ENCODE measurements at places on chromosomes 11 and 22. TPM values are rescaled to one million over a fixed set of nuclear protein-coding genes. Genes with fewer than 3 reads are reported as not detected.
A peak's percentile ranks its signal among the peaks of the same experiment; 100 is the strongest.

- DNase-seq: no peak
These were observed 5.8 kb downstream of the UBE2L3 start for GRCh38 chr22:21573293-21573734.

- DNase-seq: no peak
These were observed 4.3 kb upstream of the NRIP3 start for GRCh38 chr11:9008011-9008550.

- DNase-seq: no peak
These were observed 45.7 kb downstream of the BCL2L13 start for GRCh38 chr22:17684245-17684644.

DNA sequence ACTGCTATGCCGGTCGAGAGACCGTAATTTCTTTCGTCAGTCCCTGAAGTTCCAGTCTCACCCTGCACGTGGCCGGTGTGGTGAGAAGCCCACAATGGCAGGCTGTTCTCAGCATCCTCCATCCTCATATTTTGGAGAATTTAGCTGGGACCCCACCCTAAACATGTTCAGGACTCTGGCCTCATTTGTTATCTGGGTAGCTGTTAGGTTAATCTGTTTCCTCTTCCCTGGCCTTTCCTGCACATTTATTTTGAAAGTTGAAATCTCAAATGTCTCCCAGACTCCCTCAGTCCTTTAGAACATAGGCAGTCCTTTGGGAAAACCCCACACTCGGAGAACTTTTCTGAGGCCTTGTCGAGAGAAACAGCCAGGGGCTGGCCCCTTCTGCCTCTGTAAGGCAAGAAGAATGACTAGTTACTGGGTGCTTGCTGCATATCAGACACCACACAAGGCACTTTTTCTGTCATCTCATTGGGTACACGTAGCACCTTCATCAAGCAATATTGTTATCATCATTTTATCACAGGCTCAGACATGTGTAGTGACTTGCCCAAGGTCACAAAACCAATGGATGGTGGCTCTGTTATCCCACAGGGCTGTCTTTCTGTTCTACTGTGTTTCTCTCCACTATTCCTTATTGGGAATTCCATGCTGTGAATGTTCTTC lies 109.3 kb upstream of the CRYBB3 start:
- DNase-seq: no peak

DNA sequence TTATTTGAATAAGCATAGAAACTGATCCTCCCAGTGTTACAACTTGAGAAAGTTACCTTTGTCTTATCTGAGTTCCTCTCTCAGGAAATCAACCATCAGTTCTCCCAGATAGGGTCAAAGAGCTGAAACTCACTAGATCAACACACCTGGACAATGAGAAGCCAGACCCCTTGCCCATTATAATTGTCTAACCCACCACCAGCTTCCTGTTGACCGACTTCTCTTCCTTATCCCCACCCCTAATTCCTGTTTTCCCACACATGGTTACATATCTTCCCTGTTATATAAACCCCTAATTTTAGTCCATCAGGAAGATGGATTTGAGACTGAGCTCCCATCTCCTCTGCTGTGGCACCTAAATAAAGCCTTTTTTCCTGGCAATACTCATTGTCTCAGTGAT lies 6.9 kb downstream of the SLC5A4 start:
- no peak for DNase-seq

DNA sequence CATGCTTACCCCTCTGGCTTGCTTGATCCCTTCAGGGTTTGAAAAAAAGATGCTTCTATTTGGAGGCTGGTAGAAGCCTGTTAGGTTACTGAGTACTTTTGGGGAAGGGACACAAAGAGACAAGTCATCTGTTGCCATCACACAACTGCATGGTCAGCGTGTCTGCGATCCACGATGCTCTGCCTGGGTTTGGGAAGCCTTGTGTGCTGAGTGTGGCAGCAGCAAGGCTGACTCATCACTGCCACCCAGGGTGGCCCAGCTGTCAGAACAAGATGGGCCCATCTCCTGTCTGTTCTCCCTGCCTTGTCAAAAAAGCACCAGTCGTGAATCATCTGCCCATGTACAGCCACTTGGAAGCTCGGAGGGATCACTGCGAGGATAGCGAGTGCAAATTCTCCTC lies 26.2 kb downstream of the UBASH3B start:
- peak; percentile 63 for DNase-seq

DNA sequence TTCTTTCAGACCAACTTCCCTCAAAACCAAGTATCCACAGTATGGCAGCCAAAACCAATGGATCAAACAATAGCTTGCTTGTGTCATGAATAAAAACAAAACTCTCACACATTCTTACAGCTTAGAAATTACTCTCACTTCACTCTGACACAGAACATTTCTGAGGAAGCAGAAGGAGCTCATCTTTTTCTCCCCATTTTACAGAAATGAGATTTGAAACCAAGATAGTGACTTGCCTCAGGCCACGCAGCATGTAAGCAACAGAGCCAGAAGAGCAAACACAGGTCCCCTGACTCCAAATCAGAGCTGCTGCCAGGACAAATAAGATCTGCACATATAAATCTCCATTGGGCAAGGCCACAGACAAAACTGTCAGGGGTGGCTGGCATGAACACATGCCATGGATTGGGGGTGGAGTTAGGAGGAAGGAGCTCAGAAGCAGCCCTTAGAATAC lies 64.8 kb downstream of the RAB30 start:
- DNase-seq: no peak

DNA sequence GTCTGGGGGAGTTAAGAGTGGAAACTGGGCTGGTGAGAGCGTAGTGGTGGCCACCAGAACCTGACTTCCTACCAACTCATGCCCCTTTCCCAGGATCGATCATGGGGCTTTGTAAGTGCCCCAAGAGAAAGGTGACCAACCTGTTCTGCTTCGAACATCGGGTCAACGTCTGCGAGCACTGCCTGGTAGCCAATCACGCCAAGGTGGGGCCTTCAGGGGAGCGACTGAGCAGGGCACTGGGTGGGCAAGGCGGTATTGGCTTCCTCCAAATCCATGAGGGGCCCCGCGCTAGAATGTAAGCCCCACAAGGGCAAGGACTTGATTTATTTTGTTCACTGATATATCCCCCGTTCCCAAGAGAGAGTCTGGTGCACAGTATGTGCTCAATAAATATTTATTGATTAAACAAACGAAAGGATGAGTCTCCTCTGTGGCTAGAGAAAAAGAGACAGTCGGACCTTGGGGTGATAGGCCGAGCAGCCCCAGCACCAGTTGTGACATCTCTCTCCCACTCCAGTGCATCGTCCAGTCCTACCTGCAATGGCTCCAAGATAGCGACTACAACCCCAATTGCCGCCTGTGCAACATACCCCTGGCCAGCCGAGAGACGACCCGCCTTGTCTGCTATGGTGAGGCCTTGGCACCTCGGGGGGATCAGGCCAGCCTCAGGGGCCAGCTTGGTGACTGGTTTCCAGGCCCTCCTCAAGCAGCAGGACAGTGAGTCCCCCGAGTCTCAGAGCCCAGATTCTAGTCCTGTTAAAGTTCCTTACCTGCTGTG lies 765 bp downstream of the ZFPL1 start:
- DNase-seq: no peak

DNA sequence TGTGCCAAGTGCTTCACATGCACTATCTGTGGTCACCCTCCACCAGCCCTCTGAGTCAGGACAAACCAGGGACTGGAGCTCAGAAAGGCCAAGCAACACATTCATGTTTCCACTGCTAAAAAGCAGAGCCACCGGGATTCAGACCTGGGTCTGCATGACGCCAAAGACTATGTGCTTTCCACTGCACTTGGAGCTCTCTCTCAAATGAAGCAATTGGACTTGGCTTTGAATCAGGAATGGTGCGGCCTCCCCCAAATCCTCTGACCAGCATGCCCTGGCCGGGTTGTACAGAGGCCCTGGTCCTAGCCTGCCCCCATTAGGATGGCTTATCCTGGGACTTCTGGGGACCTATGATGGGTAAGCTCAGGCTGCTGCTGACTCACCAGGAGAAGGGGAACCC lies 80.7 kb downstream of the PKNOX2 start:
- DNase-seq: no peak

GRCh38 chr11:125303186-125303585 lies 138.6 kb downstream of the PKNOX2 start:
- DNase-seq: no peak

The NPAS4 gene
- total RNA-seq: not detected

The APLP2 gene
- total RNA-seq: 1,043 TPM

The CSF2RB gene
- not detected for total RNA-seq

The ATM gene
- 49.0 TPM for total RNA-seq
